Activated CD8-positive, alpha-beta memory T cell treated with anti-CD3 and anti-CD28 coated beads, Interleukin-2, amount 50 U/mL, for 4 hours (primary cell): ENCODE measurements at places on chromosomes 3 and 15.

- DNase-seq: no peak
Measured at GRCh38 chr3:157087780-157088600, 72.0 kb downstream of the CCNL1 start.

DNA sequence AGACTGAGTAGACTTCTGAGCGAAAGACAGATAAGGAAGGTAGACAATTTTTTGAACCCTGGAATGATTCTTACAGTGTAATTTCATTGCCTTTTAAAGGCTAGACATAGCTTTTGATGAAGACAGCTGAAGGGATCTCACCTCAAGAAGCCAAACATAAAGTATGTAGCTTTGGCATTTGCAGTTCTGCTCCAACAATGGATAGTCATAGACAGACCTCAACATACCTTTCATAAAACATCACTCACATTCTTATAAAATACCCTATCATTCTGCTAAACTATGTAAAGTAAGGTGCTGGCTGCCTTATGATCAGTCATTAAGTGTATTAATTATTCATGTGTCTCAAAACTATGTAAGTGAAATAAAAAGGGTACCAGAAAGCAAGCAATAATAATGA is 70.0 kb downstream of the UBE3A start:
- no peak for DNase-seq

DNA sequence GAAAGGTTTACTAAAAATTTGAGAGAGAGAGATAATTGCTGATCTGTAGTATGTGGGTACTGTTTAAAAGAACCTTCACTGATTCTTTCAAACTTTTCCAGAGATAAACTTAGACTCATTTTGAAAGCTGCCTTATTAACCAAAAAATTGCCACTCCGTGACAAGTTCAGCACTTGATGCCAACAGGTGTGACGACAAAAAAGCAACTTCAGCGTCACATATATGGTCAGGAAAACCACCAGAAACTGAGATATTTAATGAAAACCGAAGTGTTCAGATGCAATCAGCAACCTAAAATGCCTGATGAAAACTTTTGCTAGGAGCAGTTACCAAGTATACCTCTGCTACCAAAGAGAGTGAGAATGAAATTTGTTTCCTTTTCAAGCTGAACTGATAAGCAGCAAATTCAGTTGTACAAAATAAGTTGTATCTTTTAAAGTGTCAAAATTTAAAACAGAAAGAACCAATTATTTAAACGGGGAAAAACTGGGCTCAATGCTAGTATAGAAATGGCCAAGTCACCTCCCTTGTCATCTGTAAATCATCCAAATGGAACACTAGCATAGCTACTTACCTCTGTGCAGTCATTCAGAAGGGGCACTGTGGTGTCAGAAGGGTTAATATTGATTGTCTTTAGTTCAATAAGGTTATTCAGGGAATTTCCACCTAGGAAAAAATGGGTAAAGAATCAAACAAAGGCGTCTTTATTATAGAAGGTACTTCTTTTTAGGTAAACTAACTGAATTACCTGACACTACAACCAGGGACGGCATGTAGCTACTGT is 91.5 kb upstream of the OCA2 start:
- DNase-seq: no peak

GRCh38 chr3:116051040-116051439 is 394.2 kb downstream of the LSAMP start:
- DNase-seq: no peak

GRCh38 chr3:21912711-21913110 is 161.7 kb upstream of the ZNF385D start:
- no peak for DNase-seq

DNA sequence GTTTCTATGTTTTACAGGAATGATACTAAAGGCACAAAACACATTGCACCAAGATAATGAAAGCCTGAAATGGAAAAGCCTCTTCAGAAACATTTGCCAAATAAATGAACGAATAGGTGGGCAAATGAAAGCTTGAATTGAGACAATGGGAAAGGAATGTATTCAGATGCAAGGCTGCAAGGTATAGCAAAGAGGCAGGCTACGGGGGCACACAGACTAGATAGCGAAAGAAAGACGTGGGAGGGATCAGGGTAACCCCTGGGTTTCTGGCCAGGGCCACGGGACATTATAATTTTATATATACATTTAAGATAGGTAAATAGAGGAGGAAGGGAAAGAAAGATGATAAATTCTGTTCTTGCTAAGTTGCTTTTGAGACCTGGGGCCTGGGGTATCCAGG is 95.9 kb upstream of the NLGN1 start:
- no peak for DNase-seq

GRCh38 chr3:43180694-43181093 is 74.8 kb upstream of the POMGNT2 start:
- no peak for DNase-seq

GRCh38 chr15:70876011-70876410 is 16.2 kb downstream of the THAP10 start:
- no peak for DNase-seq

DNA sequence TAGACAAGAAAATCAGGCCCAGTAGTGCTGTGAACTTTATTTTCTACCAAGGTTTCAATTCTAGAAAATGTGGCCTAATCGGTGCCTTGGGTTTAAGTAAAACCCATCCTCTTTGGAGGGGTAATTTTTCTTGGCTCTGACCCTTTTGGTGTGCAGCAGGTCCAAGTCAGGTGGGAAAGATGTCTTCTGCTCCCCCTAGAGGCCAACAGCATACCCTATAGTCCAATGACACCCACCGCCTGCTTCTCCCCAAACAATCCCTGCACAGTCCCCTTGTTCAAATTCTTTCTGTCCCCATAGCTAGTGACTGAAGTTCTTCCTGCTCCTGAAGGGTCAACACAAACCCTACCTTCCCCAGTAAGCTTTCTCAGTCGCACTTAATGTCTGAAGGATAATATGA is 261.8 kb upstream of the GOLGA6L4 start:
- DNase-seq: no peak

GRCh38 chr3:7798276-7798675 is 703.3 kb upstream of the LMCD1 start:
- DNase-seq: no peak

DNA sequence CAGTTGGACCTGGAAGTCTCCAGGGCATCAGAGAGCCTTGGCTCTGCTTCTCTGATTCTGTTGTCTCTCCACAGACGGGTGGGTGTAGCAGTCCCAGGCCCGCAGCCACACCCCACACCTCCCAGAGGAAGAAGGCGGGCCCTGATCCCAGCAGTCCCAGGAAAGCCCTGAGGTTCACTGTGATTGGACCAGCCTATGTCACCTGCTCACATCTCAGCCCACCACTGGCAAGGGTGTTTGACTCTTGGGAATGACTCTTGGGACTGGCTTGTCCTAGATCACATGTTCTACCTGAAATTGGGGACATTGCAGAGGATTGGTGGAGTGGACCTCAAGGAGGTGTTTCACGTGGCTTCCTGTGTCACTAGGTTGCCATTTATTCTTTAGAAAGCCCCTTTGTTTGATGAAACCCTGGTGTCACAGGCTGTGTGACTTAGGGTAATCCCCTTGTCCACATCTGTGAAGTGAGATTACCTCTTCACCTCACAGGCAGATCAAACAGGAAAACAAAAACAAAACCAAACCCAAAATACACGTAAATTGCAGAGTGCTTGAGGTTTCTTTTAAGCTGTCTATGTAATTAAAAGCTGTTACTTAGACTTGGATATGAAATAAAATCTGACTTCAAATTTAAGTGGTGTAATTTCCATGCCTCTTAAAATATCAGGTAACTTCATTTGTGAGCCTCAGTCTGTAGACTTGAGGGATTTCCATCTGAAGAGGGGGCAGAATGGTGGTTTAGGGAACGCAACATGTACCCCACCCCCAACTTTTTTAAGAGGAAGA is 26.7 kb downstream of the FLNB start:
- DNase-seq: no peak

GRCh38 chr3:158463556-158463955 is 107.4 kb upstream of the MLF1 start:
- DNase-seq: no peak

- DNase-seq: no peak
Measured at GRCh38 chr3:85790445-85791030, 831.7 kb downstream of the CADM2 start.

DNA sequence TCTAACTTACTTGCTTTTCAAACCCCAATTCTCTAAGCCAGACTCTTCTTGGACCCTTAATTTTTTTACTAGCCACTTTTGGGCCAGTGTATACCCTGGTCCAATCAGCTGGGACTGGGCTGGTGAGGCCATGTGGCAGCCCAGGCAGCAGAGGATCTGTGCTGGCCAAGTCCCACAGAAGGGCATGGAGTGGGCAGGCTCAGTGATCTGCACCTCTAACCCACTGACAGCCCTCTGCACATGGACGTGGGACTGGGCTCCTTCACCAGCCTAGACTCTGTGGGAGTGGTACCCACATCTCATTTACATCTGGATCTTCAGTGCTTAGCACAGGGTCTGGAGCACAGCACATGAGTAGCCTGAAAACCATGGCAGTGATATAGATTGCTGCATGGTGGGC is 56.1 kb upstream of the PRR23C start:
- no peak for DNase-seq

GRCh38 chr3:172256101-172256734 is 192.0 kb downstream of the GHSR start:
- DNase-seq: no peak

DNA sequence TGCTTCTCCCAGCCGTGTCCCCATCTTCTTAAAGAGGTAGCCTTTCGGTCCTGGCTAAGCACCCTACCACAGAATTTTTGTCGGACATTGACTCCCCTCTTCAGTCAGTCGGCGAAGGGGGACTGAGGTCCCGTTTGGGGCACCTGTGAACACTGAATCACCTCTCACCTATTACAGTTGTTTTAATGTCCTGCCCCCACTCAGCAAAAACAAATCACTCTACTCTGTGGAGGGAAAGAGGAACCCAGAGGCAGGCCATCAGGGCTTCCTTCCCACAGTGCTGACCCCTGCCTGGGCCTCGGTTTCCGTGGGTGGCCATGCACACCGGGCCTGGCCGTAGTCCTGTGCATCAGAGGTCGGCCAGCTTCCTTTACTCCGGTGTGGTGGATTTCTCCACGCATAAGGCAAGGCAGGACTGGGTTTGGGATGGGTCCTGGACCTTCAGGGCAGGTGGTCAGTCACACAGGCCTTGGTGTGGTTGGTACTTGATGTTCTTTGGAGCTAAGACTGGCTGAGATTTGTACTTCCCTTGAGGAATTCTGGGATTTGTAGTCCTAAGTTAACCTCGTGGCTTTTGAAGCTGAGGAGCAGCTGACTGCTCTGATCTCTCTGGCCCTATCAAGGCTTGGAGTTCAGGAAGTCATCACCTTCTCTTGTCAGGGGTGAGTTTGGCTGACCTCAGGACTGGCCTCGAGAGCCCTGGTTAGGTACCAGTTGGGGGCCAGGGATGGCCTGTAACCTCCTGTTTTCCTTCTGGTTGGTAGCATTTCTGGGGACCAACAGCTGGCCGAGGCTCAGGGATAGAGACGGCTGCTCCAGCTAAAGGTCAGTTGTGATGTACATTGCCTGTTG is 627 bp upstream of the FAM131A start:
- no peak for DNase-seq

DNA sequence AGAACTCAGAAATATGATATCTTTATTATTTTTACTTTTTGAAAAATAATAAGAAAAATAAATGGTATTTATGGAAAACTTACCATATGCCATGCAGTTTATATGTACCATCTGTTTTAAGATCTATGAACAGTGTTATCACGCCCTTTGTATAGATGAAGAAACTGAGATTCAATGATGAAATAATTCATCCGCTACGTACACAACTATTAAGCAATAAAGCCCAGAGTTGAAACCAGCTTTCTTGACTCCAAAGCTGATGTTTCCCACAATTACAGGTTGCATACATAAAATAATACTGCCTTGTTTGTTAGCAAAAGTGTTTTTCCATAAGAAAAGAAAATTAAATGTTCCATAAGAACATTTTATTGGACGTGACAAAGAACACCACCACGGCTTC is 67.2 kb upstream of the BCL6 start:
- DNase-seq: no peak

DNA sequence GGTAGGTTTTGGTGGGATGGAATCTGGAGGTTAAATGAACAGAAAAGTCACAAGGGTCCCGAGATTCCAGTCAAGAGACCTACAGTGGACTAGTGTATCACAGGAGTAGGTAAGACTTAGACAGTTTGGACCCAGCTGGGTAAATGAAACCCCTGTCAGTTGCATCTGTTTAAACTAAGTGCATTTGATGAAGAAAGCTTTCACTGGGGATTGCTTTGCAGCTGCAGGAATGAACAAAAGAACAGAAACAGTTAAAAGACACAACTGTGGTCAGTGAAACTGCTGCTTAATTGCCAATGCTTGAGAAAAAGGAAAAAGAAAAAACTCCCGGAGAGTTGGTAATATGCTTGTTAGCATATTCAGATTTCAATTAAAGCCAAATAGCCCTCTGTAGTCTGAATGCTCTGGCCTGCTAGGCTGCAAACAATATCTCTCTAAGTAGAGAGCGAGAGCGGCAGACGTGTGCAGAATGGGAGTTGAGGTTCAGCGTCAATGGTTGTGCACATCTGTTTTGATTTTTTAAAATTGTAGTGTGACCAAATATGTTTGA is 37.1 kb downstream of the OXNAD1 start:
- no peak for DNase-seq

- DNase-seq: no peak
Measured at GRCh38 chr3:45832699-45833098, 9.2 kb downstream of the LZTFL1 start.

- DNase-seq: no peak
Measured at GRCh38 chr3:187889601-187890404, 144.5 kb upstream of the BCL6 start.

- no peak for DNase-seq
Measured at GRCh38 chr3:9180764-9181117, 68.7 kb downstream of the SRGAP3 start.

- no peak for DNase-seq
Measured at GRCh38 chr15:40283615-40284300, 894 bp upstream of the ANKRD63 start.

DNA sequence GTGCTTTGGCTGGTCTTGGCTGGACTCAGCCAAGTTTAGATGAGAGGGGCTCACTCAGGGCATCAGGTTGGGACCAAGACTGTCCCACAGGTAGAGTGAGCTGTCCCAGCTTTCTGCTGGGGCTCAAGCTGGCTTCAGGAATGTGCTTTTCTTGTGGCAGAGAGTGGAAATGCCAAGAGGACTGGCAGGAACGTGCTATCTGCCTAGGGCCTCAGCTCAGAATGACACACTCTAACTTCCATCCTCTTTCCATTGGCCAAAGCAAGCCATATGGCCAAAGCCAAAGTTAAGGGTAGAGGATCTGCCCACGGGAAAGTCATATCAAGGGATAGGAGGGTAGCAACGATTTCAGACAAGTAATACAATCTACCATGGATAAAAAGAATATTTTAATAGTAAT is 178.8 kb downstream of the ABHD5 start:
- no peak for DNase-seq
